ENCODE measurements at places on chromosomes 1 and 21. TPM values are rescaled to one million over a fixed set of nuclear protein-coding genes. Genes with fewer than 3 reads are reported as not detected.

The PEAR1 gene
- total RNA-seq, result 10.3 TPM

The CELA3A gene
- not detected for total RNA-seq

DNA sequence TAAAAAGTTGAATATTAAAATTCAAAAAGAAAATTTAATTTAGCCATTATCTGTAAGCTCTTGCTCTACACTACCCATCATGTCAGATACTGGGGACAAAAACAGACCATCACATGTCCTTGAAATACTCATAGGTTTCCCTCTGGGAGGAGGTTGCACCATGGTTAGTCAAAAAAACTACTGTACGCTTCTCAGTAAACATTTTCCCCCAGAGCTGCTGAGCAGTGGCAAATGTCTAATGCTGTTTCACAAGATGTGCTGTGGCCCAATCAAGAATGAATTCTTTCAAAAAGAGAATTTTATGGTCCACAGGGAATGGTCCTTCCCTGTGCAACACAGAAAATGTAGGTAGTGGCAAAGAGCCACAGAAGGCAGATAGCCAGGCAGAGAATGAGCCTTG lies 6.1 kb downstream of the SLC25A24 start:
- DNase-seq, result no peak

- peak; percentile 8 for DNase-seq
These were observed 382.5 kb upstream of the VAMP3 start for GRCh38 chr1:7388488-7389185.

DNA sequence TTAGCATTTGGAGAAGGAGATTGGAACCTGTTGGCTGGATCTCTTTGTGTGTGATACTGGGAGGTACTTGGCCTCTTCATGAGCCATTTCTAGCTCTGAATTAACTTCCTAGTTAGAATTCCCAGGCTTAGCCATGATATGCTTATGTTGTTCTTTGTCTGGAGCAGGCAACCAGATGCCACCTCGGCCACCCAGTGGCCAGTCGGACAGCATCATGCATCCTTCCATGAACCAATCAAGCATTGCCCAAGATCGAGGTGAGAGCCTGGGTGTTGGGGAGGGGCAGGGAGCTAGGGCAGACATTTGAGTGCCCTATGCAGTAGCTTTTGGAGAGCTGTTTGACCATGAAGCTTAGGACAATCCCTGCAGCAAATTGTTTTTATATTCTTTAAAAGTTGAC lies 26.5 kb upstream of the PIGV start:
- peak; percentile 35 for DNase-seq
